ENCODE measurements at places on chromosomes 3 and 15.

GRCh38 chr3:74080056-74080461 lies 455.3 kb upstream of the PDZRN3 start:
- no peak for DNase-seq

DNA sequence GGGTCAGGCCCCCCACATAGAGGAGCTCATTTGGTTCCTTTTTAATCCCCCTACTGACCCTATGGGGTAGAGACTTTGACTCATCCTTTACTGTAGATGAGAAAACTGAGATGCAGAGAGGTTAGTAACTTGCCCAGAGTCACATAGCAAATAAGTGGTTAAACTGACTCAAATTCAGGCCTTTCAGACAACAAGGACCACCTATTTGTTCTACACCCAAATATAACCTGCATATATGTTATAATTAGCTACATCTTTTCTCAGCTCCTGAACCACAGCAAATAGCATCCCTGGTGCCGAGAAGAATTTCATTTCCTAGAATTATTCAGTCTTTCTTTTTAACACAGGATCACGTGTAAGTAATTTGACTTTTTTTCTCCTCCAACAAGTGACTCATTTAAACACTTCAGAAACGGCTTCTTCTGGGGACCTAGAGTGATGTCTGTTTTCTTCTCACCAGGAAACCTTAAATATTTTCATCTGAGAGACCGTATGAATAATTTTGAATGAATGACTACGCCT lies 57.4 kb downstream of the MGLL start:
- no peak for DNase-seq

DNA sequence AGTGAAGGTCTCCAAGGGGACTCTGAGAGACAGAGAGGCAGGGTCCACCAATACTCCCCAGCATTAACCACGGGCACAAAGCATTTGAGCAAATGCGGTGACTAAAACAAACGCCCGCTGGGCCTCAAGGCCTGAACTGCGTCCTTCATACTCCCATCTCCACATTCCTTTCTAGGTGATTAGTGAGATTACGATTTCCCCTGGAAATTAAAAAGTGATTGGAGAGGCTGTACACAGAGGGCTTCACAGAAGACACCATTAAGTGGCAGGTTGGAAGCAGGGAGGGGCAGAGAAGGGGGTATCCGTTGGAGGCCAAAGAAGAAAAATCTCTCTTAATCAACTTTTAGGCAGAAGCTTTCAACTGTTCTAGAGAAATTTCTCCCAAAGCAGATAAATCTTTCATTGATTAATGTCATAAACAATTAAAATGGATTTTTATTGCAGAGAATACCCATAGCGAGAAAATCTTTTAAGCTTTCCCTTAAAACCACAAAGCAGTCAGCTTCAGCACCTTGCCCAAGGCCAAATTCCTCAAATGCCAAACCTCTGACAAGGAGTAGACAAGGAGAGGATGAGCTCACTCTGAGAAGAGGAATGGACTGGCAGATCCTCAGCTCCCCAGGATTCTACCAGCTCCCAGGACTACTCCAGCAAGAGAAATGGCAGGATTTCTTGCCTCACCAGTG lies 38.2 kb downstream of the MB21D2 start:
- peak; percentile 42 for DNase-seq

- peak; percentile 30 for DNase-seq
Observed at GRCh38 chr3:4834403-4834866, 144.8 kb upstream of the BHLHE40 start.

DNA sequence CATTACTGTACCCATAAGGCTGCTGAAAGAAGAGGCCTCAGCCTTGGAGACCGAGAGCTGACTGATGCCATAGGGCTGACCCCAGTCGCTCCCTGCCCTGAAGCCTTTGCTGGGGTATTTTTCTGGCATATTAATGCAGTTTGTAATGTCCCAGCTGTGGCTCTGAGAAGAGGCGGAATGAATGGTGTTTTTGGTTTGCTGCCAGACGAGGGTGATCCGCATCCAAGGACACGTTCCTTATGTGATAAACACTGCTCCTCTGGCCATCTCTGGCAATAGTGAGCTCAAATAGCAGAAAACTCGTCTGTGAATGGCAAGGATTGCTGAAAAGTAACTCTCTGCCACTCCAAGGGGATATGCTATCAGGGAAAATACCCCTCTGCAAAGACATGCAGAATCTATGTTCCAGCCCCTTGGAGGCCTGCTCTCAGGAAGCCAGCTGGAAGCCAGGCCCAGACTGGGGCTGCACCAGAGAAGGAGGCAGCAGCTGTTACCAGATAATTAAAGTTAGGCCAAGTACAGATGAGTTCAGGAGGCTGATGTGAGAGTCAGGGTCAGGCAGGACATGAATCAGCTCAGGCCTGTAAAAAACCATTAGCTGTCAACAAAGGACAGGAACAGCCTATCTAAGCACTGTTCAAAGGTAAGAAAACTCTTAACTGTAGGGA lies 28.9 kb upstream of the KLHL6 start:
- DNase-seq, result peak; percentile 56

DNA sequence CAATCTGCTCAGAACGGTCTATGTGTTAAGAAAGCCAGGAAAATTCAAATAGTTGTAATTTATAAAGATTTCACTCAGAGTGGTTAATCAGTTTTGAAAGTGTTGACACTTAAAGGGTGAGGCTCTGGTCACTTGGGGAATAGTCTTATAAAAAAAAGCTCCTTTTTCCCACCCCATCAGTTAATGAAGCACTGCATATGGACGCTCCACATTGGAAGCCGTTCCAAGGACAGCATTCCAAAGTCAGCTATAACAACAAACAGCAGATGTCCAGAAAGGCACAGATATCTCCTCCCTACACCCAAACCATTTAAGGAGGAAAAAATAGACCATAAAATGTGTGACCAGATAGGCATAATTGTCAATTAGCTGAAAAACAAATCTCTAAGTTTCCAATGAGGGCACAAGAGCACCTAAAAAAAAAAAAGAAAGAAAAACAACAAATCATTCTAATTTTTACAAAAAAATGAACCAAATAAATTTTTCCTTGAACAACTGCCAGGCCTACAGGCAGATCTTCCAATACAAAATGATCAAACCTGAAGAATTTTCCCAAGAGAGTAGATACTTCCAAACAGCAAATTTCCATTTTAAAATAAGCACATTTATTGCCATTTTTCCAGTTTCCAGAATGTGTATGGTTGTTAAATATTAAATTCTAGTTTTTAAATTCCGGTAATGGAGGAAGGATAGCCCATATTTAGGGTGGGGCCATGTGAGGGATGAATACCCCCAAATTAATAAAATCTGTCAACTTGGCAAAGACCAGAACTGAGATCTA lies 198.3 kb downstream of the ERC2 start:
- DNase-seq, result no peak

DNA sequence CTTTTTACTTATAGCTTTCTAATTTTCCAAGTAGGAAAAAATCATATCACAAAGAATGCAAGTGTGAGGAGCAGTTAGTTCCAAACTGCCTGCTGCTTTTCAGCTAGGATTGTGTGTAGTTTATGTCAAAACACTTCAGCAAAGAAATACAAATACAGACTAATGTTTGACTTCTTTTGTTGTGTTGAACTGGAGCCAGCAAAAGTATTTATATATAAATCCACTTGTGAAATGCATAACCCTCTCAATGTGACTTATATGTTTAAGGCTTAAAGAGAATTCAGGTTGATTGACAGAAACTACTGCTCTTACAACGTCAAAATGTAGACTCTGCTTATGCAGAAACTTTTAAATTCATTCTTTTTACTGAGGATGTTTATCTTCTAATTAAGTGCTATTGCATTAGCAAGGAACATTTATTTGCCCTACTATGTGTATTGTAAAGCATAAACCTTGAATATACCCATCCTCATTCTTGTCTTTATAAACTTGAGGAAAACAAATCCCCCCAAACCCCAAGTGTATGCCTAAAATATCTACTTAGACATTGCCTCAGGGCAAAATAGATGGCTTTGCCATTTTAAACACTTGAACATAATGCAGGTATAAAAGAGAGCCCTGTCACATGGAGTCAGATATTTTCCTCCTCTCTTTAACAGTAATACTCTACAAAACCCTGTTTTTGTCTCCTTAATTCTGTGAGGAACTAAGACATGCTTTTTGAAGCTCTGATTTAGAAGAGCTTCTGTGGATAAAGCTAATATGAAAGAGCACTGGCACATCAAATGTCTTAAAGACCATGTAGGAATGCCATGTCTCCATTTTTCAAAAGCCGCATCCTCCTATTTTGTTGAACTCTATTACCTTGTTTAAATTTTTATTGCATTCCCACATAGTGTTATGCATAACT lies 302.8 kb upstream of the TBC1D5 start:
- DNase-seq, result no peak

GRCh38 chr3:87233805-87234204 lies 6.7 kb downstream of the CHMP2B start:
- DNase-seq, result no peak

DNA sequence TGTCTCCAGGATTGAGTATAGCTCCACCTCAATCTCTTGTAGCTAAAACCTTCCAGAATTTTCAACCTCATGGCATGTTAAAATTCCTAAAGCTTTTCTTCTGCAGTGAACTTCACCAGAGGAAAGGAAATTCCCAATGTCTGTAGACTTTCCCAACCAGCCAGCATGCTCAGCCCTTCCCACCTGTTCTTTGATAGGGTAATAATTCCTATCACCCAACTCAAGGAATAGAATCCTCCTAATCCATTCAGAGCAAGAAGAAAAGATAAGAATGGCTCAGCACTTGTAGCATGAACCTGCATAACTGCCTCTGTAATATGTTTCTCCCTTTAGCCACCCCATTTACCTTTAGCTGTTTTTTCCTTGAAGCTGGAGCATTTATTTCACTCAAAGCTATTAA lies 301.8 kb upstream of the GADL1 start:
- no peak for DNase-seq

DNA sequence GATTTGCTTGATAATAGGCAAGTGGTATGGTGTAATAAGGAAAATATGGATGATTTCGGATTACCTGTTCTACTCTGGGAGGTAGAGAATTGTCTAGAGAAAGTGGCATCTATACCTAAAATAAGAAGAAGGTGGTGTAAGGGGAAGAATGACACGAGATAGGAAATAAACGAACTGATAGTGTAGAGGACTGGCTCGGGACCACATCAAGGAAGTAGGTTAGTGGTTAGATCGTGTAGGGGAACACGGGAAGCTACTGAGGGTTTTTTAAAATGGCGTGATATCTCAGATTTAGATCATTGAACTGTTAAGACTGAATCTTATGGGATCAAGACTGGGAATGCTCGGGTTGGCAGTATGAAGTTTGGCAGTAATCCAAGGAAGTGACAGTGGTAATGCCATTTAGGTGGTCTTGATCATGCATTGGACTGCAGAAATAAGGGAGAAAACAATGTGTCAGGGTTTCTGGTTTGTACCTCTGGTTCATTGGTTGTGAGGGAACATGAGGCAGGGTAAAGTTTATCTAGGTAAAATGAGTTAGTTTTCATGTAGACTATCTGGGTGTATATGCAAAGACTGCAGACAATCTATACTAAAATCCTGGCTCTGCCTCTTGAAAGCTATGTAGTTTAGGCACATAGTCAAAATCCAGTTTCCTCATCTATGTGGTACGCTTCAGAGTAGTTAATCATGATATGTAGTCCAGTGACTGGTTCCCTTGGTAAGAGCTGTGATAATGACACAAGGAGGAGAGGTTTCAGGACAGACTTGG lies 7.4 kb downstream of the RPL14 start:
- DNase-seq, result no peak

- no peak for DNase-seq
Observed at GRCh38 chr3:54856271-54856670, 71.6 kb downstream of the LRTM1 start.

- no peak for DNase-seq
Observed at GRCh38 chr3:49462222-49462621, 7.8 kb upstream of the DAG1 start.

GRCh38 chr3:84724877-84725276 lies 233.9 kb upstream of the CADM2 start:
- no peak for DNase-seq

DNA sequence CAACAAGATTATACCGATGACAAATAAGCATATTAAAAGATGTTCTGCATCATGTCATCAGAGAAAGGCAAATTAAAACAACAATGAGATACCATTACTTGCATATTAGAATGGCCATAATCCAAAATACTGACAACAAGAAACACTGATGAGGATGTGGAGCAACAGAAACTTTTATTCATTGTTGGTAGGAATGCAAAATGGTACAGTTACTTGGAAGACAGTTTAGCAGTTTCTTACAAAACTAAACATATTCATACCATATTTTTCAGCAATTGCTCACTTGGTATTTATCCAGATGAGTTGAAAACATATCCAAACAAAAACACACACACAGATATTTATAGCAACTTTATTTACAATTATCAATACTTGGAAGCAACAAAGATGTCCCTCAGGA lies 160.9 kb upstream of the MME start:
- no peak for DNase-seq

DNA sequence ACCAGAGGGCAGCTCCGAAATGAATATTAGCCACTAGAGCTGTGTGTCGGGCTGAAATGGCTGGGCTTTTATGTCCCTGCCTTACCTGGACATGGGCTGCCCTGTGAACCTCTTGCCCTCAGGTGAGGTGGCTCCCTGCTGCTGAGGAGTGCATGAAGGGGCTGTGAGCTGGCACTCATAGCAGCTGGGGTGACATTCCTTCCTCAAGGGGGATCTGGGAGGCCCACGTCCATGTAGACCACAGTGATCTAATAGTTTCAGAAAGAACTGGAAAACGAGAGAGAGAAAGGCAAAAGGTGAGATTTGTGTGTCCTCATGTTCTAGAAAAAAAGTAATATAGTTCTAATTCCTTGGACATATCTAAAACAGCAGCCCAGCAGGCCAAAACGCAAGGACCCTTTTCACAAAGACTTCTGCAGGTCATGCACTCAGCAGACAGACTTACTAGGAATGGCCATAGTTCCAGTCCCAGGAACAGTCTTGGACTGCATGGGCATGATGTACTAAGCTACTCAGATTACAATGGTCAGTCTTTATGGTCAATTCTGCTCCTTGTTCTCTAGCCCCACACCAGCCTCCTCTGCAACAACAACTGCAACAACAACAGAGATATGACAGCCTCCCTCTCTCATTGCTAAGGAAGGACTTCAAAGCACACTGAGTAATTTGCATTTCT lies 10.8 kb upstream of the SLC24A5 start:
- no peak for DNase-seq

DNA sequence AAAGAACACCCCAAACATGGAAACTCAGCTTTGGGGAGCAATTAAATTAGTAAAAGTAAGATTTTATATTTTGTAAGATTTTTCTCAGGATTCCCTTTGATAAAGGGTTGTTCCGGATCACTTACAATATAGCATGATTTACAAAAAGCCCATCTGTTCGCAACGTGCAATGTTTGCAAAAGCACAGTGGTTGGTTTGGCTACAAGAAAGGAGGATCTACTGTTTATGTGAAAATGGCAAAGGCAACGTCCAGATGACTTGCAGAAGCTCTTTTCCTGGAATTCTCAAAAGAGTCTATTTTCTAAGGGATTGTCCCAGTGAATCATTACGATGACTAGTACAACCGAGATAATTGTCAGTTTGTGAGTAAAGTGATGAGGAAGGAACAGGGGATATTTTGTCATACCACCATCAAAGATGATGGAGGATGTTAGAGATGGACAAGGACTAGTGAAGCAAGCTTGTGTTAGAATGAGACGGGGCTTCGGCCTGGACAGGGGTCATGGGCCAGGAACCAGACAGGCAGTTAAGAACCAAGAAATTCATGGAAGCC lies 71.6 kb downstream of the CRYGS start:
- no peak for DNase-seq

GRCh38 chr3:57234613-57235575 lies 7.4 kb downstream of the APPL1 start:
- DNase-seq, result no peak

- no peak for DNase-seq
Observed at GRCh38 chr15:70197318-70197944, 99.7 kb upstream of the TLE3 start.
